ENCODE measurements at places on chromosomes 16 and 17.
A peak's percentile ranks its signal among the peaks of the same experiment; 100 is the strongest.

DNA sequence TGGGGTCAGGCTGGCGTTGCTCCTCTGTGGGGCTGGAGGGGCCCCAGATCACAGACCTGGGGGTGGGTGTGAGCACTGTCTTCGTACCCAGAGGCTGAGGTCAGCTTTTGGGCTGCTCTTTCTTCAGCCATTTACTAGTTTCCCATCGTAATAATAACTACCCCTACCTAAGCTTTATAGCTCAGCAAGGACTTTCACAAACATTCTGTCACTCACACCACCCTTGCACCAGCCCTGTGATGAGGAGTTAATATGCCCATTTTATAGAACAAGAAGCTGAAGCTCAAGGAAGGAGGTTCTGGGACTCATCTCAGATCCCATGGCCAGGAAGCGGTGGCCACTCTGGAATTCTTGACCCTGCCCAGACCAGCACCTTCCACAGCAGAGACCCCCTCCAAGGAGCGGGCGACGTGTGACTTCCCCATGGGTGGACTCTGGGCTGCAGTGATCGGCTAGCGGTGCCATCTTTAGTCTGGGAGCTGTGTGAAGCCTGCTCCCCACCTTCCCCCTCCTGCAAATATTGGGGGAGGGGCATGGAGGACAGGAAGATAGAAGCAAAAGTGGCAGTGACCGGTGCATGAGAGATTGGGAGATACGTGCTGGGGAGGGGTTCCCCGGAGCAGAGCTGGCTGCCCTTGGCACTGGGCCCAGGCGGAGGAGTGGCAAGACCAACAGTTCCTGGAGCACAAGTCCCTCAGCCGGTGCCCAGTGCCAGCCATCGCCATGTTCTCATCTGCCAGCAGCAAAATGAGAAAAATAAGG lies 81.8 kb upstream of the TOB1 start:
- peaks cover 53% of the 10 kb centered on the region for H3K4me1 ChIP-seq
- H3K27ac ChIP-seq: peak overlapping the region; percentile 79
- DNase-seq: no peak

- H3K4me1 ChIP-seq: peaks cover 30% of the 10 kb centered on the region
- no peak within 1 kb of the TSS for H3K27ac ChIP-seq
- no peaks in the 10 kb centered on the region for H3K27me3 ChIP-seq
- H3K36me3 ChIP-seq: no peaks in the 10 kb centered on the region
- H3K4me3 ChIP-seq: peak within 1 kb of the TSS; percentile 90
Observed at GRCh38 chr16:2474877-2475412, at the start of gene TBC1D24. Gene TBC1D24 (plus strand): TSS chr16:2475127. CDS start chr16:2496149, 21,022 bp downstream.

DNA sequence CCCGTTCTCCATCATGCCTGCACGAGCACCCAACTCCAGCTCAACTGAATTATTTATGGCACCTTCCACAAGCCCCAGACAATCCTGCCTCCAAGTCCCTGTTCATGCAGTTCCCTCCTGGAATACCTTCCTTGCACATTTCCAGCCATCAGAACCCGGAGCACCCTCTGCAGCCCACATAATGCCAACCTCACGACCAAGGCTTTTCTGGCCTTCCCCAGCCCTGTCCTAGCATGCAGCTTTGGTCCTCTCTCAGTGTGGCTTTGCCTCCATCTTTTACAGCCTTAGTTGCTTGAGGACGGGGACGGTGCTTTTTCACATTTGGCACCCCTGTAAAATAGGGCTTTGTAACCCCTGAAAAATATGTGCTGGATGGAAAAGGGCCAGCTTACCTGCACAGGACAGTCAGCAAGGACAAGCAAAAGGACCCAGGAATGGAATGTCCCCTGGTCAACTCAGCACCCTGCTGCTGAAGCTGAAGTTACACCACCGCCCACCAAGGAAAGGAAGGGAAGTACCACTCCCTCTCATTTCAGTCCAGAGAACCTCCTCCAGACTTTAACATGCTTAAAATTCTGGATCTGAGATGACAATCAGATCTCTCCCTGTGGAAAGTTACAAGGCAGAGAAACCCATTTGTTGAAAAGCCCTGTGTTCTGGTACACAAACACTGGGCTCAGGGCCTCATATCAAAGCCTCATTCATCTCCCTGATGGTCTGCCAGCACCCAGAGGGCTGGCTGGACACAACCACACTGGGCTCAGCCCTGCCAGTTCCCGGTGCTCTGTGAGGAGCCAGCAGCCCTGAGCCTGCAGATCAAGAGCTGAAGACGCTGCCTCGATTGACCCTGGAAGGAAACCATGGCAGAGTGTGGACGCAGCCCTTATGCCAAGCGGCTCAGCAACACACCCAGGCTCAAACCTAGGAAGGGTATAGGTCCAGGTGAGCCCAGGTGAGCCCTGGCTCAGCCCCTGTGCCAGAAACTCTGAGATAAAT lies 2.9 kb downstream of the SLC39A11 start:
- H3K4me3 ChIP-seq: no peak overlapping the region
- H3K4me1 ChIP-seq: peaks cover 17% of the 10 kb centered on the region
- no peak overlapping the region for H3K27ac ChIP-seq
- no peaks in the 10 kb centered on the region for H3K27me3 ChIP-seq
- no peak for DNase-seq
- peaks cover 11% of the 10 kb centered on the region for H3K36me3 ChIP-seq

DNA sequence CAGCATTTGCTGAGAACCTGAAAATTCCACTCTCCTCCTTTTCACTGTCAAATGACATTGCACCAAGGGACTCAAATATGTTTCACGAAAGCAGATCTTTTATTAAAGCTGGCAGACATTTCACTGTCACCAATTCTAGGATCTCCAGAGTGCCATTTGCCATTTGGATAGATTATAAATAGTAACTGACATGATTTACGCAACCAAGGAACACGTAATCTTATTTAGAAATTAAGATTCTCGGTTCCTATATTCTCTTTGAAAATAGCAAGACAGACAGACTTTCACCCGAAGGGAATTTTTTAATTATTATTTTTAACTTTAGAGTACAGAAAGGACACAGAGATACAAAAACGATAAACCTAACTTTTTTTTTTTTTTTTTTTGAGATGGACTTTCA lies 49.6 kb downstream of the ANKFY1 start:
- H3K36me3 ChIP-seq: no peaks in the 10 kb centered on the region
- no peak overlapping the region for H3K4me3 ChIP-seq
- peak overlapping the region; percentile 17 for H3K27ac ChIP-seq
- no peak for DNase-seq
- H3K4me1 ChIP-seq: peaks cover 8% of the 10 kb centered on the region

GRCh38 chr17:79798299-79799173 lies 1.7 kb upstream of the CBX8 start:
- DNase-seq: no peak
- no peaks in the 10 kb centered on the region for H3K36me3 ChIP-seq
- no peak overlapping the region for H3K27ac ChIP-seq
- peaks cover 52% of the 10 kb centered on the region for H3K27me3 ChIP-seq

DNA sequence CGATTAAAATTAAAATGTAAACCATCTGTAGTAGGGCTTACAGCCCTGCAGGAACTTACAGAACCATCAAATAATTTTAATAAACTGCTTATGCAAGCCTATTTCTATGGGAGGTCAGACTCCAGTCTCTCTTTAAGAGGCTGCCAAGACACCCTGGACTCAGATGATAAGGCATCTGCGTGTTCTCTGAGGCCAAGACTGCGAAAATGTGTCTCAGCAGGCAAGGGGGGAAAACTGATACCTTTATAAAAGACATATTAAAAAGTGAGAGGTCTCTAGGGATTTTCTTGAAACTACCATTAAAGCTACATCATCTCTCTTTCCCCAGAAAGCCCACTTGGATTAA lies 32.2 kb downstream of the MPHOSPH6 start:
- H3K27ac ChIP-seq: no peak overlapping the region
- no peak for DNase-seq

DNA sequence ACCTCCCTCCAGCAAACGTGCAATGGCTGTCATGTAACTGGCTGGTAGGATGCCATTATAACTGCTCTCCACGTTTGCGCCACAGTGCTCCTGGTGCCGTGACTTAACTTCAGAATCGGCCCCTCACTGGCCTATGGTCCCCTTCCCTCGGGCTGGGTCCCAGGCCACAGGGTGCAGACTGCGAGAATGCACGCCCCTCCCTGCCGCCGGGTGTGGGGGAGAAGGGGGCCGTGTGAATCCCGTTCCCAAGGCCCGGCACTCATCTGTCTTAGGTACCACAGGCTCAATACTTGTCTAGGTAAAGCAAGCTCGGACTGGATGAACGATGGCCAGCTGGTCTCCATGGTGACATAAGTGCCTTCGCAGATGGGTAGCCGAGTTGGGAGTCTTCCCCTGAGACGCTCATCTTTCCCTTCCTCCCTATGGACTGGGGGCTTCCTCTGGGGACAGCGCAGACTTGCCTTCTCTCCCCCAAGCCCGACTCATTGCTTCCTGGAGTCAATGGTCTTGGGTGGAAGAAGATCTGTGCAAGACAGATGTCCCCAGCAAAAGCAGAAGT lies 37.8 kb downstream of the TIMM22 start:
- no peak overlapping the region for H3K27ac ChIP-seq
- peaks cover 10% of the 10 kb centered on the region for H3K36me3 ChIP-seq
- peaks cover 21% of the 10 kb centered on the region for H3K4me1 ChIP-seq
- DNase-seq: no peak
- no peak overlapping the region for H3K4me3 ChIP-seq

DNA sequence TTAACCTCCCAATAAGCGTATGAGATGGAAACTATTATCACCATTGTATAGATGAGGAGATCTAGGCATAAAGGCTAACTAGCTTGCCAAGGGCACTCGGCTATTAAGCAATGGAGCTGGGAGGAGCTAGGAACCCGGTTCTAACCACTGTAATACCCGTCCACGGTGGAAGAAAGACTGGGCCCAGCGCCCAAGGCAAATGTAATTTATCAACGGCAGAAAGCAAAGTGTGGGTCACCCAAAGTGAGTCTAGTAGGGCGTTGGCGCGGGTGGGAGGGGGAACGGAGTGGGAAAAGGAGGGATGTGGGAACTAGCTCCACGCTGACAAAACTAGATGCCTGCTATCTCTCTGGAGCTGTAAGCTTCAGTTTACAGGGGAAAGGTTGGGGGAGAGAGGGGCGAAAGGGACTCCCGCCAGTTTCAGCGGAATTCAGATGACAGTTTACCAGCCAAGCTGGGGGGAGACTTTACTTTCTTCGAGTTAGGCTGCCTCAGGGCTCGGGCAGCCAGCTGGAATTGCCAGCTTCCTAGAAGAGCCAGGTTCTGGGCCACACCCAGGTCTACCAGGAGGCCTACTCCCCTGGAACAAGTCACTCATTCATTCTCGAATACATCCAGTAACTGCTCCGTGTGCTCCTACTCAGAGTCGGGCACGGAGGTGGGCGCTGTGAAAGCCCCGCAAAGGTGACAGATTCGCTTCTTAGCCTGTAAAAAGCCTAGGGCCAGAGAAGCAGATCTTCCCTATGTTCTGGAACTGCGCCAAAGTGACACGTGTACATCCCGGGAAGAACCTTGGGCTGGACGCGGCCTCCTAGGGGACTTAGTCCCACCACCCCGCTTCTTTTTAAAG lies 837 bp downstream of the LRRC59 start:
- peak overlapping the region; percentile 70 for H3K27ac ChIP-seq
- peaks cover 34% of the 10 kb centered on the region for H3K36me3 ChIP-seq

DNA sequence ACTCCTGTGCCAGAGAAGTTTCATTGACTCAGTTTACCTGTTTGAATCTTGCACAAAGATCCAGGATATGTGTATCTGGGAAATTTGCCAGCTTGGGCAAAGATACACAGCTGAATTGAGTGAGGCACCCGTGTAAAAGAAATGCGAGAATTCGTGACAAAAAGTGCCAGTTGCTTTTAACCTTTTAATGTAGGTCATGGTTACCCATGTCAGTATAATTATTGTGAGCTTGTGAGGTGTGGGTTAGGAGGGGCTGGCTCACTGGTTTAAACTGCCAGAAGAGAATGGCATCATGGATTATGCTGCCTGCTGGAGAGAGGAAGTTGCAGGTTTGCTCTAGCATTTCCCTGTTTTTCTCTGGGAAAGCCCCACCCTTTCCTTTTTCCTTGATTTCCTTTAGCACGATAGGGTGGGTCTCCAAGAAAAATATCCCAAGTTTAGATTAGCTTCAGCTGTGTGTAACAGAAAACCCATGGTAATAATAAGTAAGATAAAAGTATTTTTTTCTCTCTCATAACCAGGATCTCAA lies 24.8 kb upstream of the NDRG4 start:
- no peaks in the 10 kb centered on the region for H3K4me1 ChIP-seq
- no peak overlapping the region for H3K27ac ChIP-seq
- DNase-seq: no peak
- no peaks in the 10 kb centered on the region for H3K36me3 ChIP-seq
- no peaks in the 10 kb centered on the region for H3K27me3 ChIP-seq
- H3K4me3 ChIP-seq: no peak overlapping the region

DNA sequence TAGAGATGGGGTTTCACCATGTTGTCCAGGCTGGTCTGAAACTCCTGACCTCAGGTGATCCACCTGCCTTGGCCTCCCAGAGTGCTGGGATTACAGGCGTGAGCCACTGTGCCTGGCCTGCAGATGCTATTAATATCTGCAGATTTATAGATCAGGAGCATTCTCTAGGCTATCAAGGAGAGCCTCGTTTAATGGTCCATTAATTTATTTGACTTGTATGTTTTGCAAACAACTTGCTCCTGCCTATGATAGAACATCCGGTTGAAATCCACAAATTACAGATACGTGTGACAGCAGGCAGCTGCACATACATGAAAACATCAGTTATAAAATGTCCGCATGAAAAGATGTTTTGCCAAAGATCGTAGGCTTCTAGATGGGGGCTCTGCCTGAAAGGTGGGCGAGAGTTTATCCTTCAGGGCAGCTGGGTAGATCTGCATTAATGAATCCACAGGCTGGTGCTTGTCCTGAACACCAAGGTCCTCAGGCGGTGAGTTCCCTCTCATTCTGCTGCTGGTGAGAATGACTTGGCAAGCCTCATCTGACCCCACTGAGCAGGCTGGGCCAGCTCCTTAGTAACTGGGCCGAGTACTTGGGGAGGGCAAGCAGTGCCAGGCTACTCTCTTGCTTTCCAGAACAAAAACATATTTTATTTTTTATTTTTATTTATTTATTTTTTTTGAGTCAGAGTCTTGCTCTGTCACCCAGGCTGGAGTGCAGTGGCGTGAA lies 37.1 kb upstream of the MGAT5B start:
- no peaks in the 10 kb centered on the region for H3K4me1 ChIP-seq
- no peak for DNase-seq
- H3K36me3 ChIP-seq: no peaks in the 10 kb centered on the region
- H3K4me3 ChIP-seq: no peak overlapping the region
- no peaks in the 10 kb centered on the region for H3K27me3 ChIP-seq
- H3K27ac ChIP-seq: no peak overlapping the region
